ENCODE measurements at places on chromosomes 2 and 18.

- DNase-seq, result no peak
Measured at GRCh38 chr2:149613704-149614103, 26.1 kb upstream of the MMADHC start.

- no peak for DNase-seq
Measured at GRCh38 chr18:14120926-14121325, 11.3 kb downstream of the ZNF519 start.

GRCh38 chr2:177633111-177633510 lies 240.5 kb downstream of the AGPS start:
- DNase-seq, result no peak

GRCh38 chr2:129460299-129461198 lies 518.9 kb upstream of the RAB6C start:
- no peak for DNase-seq

GRCh38 chr2:31980674-31981356 lies 30.0 kb downstream of the MEMO1 start:
- no peak for DNase-seq

GRCh38 chr2:64525317-64525613 lies 1.1 kb downstream of the AFTPH start:
- DNase-seq, result peak; percentile 44

- peak; percentile 74 for DNase-seq
Measured at GRCh38 chr2:63842149-63843061, 709 bp downstream of the UGP2 start.

DNA sequence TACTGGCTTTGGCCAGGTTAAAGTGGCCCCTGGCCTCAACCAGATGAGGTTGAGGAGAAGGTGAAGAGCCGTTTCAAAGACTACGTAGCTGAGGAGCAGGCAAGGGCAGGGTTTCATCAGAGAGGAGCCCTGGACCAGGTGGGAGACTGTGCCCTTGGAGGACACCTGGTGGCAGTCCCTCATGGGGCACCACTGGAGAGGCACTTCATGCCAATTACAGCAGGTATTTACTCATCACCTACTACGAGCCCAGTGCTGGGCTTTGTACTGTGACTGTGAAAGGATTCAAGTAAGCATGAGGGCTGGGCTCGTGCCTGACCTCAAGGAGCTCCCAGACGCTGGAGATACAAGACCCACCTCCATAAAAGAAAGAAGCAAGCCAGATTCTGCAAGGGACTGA lies 37.6 kb downstream of the SMAD7 start:
- DNase-seq, result peak; percentile 41

- no peak for DNase-seq
Measured at GRCh38 chr18:59779979-59780378, 82.8 kb upstream of the CCBE1 start.

DNA sequence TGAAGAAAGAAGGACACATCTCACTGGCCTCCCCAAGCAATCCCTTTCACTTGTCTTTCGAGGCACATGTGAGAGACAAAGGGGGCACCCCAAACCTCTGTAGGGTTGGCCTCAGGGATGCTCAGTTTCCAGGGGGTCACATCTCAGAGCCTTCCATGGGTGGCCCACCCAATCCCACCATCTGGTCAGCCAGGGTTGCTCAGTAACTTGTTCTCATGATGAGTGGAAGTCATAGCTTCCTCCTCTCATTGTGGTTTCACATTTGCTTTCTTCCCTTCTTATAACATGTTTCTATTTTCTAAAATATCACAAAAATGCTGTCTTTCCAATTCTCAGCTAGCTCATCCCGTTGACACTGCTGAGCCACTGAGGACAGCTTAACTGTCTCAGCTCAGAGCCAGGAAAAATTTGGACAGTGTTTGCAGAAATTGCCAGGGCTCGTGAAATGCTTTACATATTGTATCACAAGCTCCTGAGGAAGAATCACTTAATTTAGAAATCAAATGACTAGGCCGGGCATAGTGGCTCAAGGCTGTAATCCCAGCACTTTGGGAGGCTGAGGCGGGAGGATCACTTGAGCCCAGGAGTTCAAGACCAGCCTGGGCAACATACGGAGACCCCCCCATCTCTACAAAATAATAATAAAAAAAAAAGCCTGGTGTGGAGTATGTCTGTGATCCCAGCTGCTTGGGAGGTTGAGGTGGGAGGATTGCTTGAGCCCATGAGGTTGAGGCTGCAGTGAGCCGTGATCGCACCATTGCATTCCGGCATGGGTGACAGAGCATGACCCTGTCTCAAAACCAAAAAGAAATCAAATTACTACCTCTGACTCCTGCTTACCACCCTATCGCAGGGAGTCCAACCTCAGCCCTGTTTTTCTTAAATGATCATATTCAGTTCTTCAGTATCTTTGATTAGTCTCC lies 129.3 kb downstream of the PRKCE start:
- no peak for DNase-seq

DNA sequence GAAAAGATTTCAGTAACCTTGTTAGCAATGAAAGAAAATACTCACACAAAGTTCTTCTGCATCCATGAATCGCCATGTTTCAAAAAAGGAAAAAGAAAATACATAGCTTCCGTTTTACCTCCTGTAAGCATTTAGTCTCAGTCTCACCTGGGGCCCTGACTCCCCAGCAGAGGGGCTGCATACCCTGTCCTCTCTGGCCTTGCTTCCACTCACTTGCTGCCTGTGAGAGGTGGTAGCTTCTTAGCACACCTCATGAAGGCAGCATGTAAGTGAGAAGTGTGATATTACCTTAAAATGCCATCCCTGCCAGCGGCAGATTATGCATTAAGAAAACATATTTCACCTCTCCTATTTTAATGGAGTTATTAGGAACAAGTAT lies 49.3 kb upstream of the ZNF385B start:
- no peak for DNase-seq

GRCh38 chr2:154452906-154453493 lies 245.5 kb upstream of the KCNJ3 start:
- no peak for DNase-seq

- DNase-seq, result no peak
Measured at GRCh38 chr2:208502288-208502687, 95.7 kb downstream of the PTH2R start.

GRCh38 chr2:48312126-48312525 lies 217.8 kb upstream of the STON1 start:
- no peak for DNase-seq

DNA sequence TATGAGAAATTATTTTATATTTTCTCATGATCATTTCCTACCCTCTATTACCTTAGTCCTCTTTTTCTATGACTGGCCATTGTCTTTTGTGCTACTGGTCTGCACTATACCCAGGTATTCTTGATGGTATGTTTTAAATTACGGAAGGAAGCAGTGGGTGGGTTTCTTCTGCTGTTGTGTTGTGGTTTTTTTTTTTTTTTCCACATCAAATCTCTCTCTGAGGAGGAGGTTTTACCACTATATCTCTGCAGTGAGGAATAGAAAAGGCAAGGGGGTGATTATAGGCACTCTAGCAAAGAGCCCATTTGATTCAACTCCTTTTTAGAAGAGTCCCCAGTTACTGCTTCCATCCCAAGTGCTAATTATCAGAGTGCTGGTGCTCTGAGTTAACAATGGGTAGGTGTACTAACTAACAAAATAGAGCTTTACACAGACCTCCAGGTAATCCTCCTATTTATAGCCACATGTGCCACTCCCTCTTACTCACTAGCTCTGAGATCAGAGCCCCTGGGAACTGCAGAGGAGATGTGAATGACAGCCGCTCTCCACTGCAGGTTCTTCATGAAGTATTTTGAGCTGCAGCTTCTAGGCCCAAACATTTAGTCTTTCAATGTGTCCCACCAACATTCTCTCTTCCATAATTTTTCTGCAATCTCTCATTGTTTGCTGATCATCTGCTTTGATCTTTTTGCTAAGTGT lies 301.6 kb upstream of the GULP1 start:
- no peak for DNase-seq

GRCh38 chr2:31831585-31831984 lies 179.2 kb downstream of the MEMO1 start:
- no peak for DNase-seq

DNA sequence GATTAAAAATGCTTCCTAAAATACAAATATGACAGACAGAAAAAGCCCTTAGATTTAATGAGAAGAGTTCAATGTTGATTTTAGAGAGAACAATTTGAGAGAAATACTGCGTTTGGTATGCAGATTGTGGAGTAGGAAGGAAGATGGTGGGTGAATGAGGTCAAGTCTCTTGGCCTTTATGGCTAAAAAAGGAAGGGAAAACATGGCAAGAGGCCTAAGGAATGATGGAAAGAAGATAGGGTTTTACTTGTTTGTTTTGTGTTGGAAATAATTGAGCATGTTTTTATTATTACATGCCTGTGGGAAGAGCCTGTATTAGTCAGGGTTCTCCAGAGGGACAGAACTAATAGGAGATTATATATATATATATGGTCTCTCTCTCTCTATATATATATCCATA lies 318.1 kb downstream of the TRIB2 start:
- DNase-seq, result no peak

DNA sequence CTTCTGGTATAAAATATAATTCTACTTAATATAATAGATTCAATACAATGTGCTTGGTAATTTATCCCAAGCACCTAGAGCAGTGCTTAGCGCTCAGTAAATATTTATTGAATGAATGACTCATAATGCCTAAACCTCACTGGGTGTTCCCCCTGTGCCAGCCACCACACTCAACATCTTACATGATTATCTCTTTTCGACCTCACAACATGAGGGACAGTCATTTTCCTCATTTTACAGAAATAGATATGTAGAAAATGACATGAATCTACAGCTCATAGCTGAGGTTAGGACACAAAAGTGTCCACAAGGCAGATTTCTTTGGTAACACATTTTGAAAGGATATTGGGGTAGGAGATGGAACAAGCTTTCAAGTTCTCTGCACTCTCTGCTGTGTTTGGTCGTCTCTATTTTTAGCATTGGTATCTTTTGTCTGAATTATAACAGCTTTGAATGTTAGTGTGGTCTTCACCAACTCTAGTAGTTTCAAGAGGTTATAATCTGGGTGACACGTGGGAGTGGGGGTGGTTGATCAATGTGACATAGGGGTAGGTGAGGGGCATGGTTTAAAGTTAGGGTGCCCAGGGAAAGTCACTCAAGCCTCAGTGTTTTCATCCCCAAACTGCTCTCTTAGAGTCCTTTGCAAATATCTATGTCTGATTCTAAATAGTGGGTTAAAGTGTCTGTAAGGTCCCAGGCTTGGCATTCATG lies 9.8 kb downstream of the MYOM1 start:
- no peak for DNase-seq

DNA sequence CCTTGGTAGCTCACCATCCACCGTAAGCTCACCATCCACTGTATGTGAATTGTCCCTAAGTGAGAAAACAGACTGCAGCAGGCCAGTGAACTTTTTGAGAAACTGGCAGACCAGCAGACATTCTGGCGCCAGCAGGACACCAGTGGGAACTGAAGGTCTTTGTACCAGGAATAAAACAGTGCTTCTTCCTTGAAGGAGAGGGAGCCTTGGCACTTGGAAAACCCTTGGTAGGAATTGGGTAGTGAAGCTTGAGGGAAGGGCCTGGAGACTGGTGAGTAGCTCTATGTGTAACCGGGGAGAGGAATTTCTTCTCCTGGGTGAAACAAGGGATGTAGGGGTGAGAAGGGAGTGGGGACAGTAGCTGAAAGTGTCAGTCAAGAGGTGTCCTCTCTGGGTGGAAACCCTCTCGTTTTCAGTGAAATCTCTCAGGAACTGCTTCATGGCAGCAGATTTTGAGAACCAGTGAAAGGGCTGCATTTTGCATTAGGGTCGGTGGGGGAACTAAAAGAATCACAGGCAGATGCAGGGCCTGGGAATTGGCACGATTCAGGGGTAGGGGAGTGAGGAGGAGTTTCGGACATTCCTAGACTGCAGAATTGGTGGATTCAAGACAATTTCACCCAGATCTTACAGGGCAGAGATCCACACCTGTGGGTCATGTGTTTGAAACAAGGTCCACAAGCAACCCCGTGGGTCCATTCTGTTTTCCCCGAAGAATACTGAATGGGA lies 131.5 kb upstream of the DLX2 start:
- peak; percentile 41 for DNase-seq

All from colonic mucosa (tissue), 4 donors.